ENCODE measurements at places on chromosomes 7 and 10.

- DNase-seq = no peak
Measured at GRCh38 chr10:52452600-52453493, 138.8 kb downstream of the DKK1 start.

- no peak for DNase-seq
Measured at GRCh38 chr7:71144963-71145362, 13.0 kb downstream of the GALNT17 start.

DNA sequence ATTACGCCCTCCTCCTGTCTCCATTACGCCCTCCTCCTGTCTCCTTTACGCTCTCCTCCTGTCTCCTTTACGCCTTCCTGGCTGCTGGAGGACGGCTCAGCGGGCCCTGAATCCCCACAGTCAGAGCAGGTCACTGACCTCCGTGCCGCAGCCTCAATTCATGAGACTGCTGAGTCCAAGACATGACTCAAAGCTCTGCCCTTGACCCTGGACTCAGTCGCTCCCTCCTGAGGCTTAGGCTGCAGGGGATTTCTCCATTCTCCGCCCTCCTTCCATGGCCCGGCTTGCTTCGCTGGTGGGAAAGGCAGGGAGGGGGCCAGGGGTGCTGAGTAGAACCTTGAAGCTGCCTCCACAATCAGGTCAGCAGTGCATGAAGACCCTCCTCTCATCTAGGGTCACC, 21.0 kb upstream of the FOXL3 start:
- DNase-seq = no peak

DNA sequence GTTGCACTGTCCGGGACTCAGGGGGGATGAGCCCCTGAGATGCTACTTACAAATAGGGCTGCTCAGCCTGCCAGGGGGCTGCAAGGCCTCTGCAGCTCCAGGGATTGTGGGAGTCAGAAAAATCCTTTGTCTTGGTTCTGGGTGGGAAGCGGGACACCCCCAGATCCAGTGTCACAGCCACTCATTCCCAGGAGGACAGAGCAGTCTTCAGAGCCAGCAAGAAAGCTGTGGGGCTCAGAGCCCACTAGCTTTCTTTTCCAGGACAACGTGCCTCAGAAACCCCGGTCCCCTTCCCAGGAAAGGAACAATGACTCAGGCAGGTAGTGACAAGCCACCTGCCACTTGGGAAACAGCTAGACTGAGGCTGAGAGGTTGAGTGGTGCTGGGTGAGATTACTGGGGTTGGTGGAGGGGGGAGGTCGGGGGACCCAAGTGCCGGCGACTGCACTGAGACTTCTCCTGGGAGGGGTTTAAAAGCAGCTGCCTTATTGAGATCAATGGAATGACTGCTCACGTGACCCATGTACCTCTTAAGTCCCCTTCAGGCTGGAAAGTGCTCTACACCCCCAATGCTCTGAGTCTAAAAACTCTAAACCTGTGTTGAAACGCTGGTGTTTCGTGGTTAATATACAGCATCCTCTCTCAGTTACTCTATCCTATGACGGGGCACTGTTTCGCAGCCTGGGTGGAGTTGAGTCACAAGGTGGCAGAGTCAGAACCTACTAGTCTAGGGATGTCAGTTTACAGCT, 123.6 kb downstream of the UBE2H start:
- DNase-seq = no peak

GRCh38 chr7:63040966-63041610, 957.6 kb upstream of the ZNF722 start:
- no peak for DNase-seq

GRCh38 chr7:93262535-93262934, 30.4 kb downstream of the VPS50 start:
- DNase-seq = no peak

DNA sequence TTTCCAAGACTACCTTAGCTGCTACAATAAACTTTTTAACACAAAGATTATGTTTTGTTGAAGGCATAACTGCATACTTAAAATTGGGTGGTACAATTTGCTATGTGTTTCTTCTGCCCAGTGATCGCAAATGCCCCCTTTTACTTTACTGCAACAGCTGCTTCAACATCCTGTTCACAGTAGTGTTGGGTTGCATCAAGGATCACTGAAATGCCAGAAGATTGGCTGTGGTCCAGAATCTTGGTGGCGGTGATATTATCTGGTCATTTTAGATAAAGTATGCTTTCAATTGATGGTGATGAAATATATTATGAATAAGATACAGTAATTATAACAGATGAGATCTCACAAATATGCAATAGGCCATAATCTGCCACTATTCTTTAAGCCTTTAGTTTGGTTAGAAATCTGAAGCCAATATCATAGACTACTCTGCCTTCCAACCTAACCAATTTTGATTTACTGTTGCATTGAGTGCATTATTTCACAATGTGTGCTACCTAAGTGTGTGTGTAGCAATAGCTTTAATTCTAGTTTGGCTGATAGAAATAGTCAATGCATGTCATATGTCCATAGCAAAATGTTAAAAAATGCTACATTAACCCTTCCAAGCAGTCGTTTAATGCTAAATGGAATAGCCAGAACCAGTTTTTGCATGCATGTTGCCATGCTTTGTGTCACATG, 29.8 kb upstream of the ING3 start:
- no peak for DNase-seq

Measured in right kidney (tissue), 9 donors.